ENCODE measurements at places on chromosomes 6 and 20.

GRCh38 chr6:136921381-136921935 is 643 bp upstream of the SLC35D3 start:
- no peak for DNase-seq

- DNase-seq: no peak
Observed at GRCh38 chr20:64077094-64077493, 2.2 kb downstream of the RGS19 start.

GRCh38 chr6:15077006-15077405 is 168.9 kb upstream of the JARID2 start:
- DNase-seq: no peak

GRCh38 chr6:19036196-19036555 is 649.0 kb downstream of the RNF144B start:
- DNase-seq: no peak

GRCh38 chr6:116370760-116371119 is at the start of gene DSE:
Gene DSE, plus strand, starts transcription at chr6:116370947. Its CDS starts 28,304 bp downstream, at chr6:116399251.
- DNase-seq: no peak

DNA sequence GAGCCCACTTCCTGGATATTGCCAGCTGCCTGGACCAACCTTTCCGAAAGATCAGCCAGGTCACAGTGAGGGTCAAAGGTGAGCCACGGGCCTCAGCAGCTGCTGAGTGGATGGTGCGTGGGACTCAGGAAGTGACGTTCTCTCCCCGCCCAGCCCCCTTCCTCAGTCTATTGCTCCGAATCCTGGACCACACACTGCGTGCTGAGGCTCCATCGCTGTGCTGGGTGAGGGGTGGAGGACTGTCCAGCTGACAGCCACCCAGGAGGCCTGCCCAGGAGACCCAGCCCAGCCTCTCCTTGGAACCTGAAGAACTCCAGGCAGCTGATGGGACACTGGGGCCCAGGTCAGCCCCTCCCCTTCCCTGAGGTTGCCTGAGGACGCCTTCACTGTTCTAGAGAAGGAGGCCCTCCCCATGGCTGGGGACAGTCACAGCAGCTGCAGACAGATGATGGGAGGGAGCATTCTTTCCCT is 94.4 kb upstream of the CD93 start:
- DNase-seq: no peak

GRCh38 chr6:79152269-79152737 is 74.2 kb upstream of the PHIP start:
- no peak for DNase-seq

GRCh38 chr6:44045672-44046015 is 81.6 kb downstream of the MRPL14 start:
- no peak for DNase-seq

- DNase-seq: no peak
Observed at GRCh38 chr6:89750338-89750737, 69.3 kb downstream of the MDN1 start.

DNA sequence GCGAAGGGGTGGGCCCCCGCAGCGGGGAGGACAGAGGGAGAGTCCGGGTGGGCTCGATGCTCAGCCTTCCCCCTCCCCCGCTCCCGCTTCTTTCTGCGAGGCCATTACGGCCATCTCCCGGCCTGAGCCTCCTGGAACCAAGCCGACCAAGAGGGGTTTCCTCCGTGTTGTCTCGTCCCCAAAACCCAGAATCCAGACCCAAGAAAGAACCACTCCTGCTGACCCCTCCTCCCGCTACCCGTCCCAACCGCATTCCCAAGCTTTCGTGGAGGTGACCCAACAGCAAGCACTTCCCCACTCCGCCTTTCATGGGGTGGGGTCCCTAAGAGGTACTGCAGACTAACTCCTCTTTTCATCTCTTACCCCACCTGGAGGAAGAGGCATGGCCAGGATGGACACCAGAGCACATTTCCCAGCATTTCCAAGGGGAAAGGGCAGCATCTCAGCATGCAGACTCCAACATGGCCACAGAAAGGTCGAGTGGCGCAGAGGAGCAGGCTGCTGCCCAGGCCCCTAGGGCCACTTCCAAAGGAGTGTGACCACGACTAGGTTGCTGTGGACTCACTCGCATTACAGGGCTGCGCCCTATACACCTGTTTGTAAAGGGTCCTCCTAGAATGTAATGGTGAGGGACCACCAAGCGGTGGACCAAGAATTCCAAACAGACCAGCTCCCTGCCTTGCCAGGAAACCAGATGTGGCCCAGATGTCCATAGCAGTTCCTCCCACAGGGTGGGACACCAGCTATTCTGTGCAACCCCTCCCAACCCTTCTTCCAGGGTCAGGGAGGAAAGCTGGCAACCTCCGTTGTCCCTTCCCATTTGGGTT is 53.4 kb downstream of the MRPL14 start:
- no peak for DNase-seq

DNA sequence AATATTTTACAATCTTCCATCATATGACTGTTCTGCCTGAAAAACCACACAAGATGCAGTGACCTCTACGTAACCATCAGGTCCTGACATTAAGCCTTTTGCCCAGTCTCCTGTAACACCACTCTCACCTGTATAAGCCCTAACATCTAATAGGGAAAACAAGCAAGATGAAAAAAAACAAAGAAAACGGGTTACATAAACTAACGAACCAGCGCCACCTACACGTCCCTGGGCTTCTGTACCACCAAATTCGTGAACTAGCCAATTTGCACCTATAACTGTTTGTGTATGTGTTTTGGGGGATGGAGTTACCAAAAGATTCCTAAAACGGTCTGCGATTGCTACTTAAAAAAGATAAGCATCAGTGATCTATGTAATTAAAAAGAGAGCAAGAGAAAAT is 70.2 kb downstream of the BLOC1S5 start:
- DNase-seq: no peak

All from NCI-H1436 (cell line).